ENCODE measurements at places on chromosomes 1 and 21. TPM values are rescaled to one million over a fixed set of nuclear protein-coding genes. Genes with fewer than 3 reads are reported as not detected.

RPTN gene
- total RNA-seq = not detected

STIL gene
- total RNA-seq = 2.5 TPM

SPATA21 gene
- not detected for total RNA-seq

TEDDM1 gene
- total RNA-seq = not detected

SPRR2G gene
- total RNA-seq = not detected

SELP gene
- 9.1 TPM for total RNA-seq

VANGL2 gene
- total RNA-seq = 5.8 TPM

ATP1A4 gene
- total RNA-seq = 0.98 TPM

AMPD2 gene
- 28.2 TPM for total RNA-seq

NBPF10 gene
- total RNA-seq = 0.69 TPM

THAP3 gene
- 21.2 TPM for total RNA-seq

KPRP gene
- not detected for total RNA-seq

AIM2 gene
- total RNA-seq = 0.32 TPM
